ENCODE measurements at places on chromosomes 2 and 18. TPM values are rescaled to one million over a fixed set of nuclear protein-coding genes. Genes with fewer than 3 reads are reported as not detected.

Gene MGAT5
- 83.1 TPM for total RNA-seq

- peak; percentile 89 for DNase-seq
These were observed 156.3 kb downstream of the DOCK10 start for GRCh38 chr2:224885836-224886547.

GRCh38 chr2:235116885-235117492 lies 165.2 kb downstream of the SH3BP4 start:
- DNase-seq, result no peak

Gene KCNJ13
- total RNA-seq, result not detected

DNA sequence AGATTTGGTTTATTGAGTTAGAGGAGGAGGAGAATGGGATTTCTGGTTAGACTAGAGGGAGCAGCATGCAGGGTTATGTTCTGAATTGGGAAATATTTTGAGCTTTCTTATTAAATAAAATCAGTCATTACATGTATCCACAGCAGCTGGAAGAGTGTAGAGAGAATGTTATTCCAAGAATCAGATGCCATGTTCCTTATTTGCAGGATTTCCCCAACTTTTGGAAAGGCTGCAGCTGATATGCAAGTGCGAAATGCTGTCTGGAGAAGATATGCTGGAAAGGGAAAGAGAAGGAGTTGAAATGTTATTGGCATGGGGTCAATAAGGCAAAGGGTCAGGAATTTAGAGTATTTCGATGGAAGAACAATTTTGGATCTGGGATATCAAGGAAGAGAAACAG lies 255.8 kb downstream of the MTX2 start:
- DNase-seq, result no peak

Gene ASXL3
- not detected for total RNA-seq

DNA sequence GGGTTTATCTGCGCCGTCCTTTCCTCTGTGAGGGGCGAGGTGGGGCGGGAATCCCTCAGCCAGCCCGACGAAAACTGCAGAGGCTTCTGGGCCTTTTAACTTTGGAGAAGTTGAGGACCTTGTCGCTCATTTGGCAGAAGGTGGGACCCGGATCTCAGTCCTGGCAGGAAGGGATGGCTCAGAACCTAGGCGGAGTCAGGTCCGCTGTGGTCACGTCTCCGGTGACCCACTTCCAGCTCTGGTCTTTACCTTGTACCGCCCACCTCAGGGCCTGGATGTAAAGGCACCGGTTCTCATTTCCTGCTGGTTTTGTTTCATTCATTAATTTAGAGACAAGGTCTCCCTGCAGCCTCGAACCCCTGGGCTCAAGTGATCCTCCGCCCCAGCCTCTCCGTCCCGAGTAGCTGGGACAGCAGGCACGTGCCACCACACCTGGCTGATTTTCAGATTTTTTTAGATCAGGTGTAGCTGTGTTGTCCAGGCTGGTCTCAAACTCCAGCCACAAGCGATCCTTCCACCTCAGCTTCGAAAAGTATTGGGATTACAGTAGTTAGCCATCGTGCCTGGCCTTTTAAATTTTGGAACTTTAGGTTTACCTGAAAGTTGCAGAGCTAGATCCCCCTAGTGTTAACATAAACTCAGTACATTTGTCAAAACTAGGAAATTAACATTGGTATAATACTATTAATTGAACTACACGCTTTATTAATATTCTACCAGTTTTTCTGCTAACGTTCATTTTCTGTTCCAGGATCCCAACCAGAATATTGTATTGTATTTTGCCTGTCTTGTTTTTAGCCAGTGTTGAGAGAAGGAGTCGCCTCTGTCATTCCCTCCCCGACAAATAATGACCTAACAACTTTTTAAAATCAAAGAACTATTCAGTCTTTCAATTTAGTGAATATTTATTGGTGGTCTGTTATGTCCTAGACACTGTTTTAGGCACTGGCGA lies 852 bp downstream of the POLI start:
- peak; percentile 52 for DNase-seq

DNA sequence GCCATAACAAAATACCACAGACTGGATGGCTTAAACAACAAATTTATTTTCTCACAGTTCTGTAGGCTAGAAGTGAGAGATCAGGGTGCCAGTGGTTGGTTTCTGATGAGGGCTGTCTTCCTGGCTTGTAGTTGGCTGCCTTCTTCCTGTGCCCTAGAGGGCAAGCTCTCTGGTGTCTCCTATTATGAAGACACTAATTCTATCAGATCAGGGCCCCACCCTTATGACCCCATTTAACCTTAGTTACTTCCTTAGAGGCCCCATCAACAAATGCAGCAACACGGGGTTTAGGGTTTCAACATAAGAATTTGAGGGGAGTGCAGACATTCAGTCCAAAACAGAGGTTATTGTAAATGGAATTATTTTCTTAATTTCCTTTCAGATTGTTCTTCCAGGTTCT lies 22.9 kb downstream of the CYP27A1 start:
- no peak for DNase-seq

GRCh38 chr2:46800625-46801349 lies 114.8 kb downstream of the MCFD2 start:
- DNase-seq, result no peak

DNA sequence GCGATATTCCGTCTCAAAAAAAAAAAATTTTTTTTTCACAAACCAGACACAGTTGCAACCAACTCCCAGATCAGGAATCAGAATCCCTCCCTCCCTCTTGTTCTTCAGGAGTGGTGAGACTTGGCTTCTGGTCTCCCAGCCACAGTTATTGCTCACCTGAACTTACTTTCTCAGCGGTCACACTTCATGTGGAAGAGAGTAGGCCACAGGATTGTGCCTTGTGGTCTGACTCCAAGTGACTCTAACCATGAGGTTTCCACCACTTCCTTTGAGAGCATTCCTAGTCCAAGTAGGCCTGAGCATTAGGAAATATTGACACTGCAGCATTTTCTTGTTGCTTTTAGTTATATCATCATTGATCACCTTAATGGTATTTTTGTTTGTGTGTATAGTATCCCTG lies 12.1 kb downstream of the FMNL2 start:
- DNase-seq, result peak; percentile 60

Gene CYP27A1
- total RNA-seq, result 0.44 TPM

Gene ASNSD1
- total RNA-seq, result 34.4 TPM

GRCh38 chr2:143768991-143769390 lies 639.8 kb downstream of the ARHGAP15 start:
- no peak for DNase-seq

DNA sequence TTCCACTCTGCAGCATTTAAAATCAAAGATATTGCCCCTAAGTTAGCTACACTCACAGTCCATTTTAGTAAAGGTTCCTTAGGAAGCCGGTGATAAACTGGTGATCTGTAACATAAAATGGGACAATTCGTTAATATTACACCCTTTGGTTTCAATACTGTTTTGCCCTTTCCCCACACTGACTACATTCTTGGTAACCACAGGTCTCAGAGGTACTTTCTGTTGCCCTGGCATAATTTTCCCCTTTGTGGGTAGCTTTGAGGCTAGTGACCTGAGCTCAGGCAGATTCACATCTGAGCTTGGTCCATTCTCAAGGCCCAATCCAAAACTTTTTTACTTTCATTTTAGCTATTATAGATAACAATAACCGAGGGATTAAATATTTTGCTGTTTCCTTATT lies 32.9 kb upstream of the CSRNP3 start:
- DNase-seq, result no peak

GRCh38 chr2:146623771-146624170 lies 1221.1 kb upstream of the ACVR2A start:
- DNase-seq, result no peak

Gene REEP1
- 0.14 TPM for total RNA-seq

DNA sequence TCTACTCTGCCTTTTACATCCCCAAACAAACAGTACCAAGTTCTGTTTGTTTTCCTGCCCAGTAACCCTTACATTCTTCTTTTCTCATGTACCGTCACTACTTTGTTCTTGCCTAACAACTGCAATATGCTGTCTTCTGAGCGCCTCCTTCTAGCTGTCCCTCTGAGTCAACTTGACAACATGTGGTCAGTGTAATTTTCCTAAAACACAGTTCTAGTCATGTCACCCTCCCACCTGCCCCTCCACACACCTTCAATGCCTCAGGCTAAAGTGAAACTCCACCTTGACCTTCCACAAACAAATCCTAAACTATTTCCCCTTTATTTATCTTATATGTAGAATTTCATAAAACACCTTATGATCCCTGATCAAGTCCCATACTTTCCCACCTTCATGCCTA lies 124.6 kb upstream of the CD302 start:
- DNase-seq, result peak; percentile 6

GRCh38 chr2:107374249-107374648 lies 452.4 kb upstream of the RGPD4 start:
- no peak for DNase-seq

GRCh38 chr2:232573771-232574435 lies 23.4 kb downstream of the EIF4E2 start:
- DNase-seq, result no peak

Gene C2orf66
- 0.14 TPM for total RNA-seq

GRCh38 chr2:84786601-84787000 lies 94.3 kb downstream of the TRABD2A start:
- DNase-seq, result no peak

- no peak for DNase-seq
These were observed 39.5 kb upstream of the IMP4 start for GRCh38 chr2:130303169-130303568.
